ENCODE measurements at places on chromosomes 12 and 14. TPM values are rescaled to one million over a fixed set of nuclear protein-coding genes. Genes with fewer than 3 reads are reported as not detected.
A peak's percentile ranks its signal among the peaks of the same experiment; 100 is the strongest.

The ZFHX2 gene
- 0.25 TPM for polyA plus RNA-seq

GRCh38 chr12:124967016-124967739 is 21.8 kb downstream of the DHX37 start:
- no peak for DNase-seq

DNA sequence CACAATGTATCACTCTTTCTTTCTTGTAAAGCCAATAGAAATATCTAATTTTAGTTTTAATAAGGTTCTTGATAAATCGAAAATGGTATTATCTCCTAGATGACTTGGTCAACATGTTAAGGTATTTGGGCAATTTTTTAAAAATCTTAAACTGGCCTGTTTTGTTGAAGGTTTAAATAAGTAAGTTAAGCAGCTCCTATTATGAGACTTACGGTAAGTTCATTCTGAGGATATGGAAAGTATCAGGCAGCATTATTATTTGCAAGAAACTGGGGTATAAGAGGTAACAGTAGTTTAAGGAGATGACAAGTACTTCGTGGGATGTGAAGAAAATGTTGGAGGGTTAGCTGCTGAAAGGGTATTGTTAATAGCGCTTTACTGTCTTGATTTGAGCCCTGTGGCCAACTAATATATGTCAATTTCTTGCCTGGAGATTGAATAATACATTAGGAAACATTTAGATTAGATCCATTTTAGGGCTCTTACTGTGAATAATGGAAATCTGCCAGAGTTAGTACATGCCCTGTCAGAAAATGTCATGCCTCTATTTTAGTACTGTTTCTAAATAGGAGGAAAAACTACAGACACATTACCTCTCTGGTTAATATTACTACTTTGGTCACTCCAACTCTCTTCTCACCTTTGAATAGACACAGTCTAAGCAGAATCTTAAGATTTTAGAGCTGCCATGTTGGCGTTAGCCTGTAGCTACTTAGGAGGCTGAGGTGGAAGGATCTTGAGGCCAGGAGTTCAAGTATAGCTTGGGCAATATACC is 5.0 kb downstream of the STRAP start:
- DNase-seq = no peak

The CLEC4C gene
- polyA plus RNA-seq = not detected

DNA sequence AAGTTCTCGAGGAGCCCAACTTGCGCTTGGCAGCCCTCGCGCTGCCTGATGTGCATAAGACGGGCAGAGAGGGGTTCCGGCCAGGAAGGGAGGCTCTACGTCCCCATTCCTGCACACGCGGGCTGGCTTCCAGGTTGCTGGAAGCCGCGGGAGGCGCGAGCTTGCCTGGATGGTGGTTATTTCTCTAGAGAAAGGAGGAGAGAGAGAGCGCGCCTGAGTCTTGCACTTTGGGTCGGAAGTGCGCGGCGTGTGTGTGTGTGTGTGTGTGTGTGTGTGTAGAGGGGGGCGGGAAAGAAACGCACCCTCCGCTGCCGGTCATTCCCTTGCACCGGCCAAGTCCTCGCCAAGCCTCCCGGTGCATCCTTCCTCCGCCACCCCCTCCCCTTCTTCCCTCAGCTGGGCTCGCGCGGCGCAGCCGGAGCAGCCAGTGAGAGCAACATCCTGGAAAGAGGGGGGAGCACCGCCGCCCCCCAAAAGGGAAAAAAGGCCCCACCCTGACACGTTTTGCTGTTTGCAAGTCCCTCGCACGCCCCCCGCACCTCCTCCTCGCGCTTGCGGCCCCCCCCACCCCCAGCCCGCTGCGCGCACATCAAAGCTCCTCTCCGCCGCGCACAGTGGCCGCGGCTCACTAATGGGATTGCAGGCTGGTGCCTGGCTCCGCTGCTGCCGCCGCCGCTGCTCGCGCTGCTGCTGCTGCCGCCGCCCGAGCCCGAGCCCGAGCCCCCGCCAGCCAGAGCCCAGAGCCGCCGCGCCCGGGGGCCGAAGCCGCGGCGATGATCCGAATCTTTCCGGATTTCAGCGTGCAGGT is 4.4 kb upstream of the NPAS3 start:
- peak; percentile 25 for DNase-seq

- no peak for DNase-seq
Measured at GRCh38 chr12:131091413-131091975, 137.8 kb downstream of the ADGRD1 start.

- DNase-seq = no peak
Measured at GRCh38 chr12:43728117-43728516, 30.5 kb downstream of the PUS7L start.
